ENCODE measurements at places on chromosomes 3 and 15. TPM values are rescaled to one million over a fixed set of nuclear protein-coding genes. Genes with fewer than 3 reads are reported as not detected.

DNA sequence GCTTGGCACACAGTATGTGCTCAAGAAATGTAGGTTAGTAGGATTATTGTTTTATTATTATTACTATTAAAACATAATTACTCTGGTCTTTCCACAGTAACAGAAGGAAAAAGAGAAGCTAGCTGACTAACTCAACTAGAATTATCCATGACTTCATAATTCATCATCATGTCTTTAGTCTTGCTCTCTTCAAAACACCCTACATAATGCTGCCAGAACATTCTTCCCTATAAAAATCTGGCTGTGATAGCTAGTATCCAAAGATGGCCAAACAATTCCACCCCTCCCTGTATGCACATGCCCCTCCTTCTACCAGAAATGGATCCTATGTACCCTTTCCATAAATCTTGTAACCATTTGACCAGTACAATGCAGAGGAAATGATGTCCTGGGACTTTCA is 48.8 kb upstream of the SRGAP3 start:
- DNase-seq, result no peak

DNA sequence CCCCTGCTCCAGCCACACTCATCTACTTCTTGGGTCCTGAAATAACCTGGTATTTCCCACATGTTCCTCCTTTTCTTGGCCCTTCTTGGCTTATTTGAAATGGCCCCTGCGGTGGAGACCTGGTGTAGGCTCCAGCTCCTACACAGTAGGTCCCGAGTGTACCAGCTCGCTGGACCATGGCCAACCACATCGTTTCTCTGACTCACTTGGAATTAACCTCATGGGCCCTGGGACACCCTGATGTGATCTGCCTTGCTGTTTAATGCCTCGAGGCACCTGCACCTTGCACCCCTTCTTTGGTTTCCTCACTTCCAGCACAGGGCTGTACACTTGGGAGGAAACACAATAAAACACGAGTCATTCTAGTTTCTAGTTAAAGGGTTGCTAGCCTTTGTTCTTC is 60.3 kb downstream of the FEM1B start:
- no peak for DNase-seq

DNA sequence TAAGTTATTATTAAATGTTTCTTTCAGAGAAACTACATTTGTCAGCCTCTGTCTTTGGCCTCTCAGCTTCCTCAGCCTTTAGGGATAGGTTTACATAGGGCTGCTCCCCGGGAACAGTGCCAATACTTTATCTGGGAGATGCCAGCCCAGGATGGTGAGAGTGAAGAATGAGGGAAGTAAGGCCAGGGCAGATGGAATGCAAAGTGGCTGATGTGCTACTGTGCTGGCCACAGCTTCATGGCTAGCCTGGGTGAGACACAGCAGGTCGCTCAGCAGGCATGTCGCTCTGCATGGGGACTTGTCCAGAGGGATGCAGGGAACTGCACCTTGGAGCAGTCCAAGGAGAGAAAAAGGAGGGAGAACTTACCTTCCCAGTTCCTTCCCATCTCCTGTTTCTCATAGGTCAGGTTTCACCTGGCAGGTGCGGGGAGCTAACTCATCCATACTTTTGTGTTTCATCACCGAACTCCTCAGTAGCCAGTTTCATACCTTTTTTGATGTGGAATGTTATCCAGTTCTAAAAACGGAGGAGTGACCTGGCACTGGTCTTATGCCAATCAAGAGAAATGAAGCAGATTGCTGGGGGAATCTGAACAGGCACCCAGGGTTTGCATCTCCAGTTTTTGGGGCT is 30.9 kb upstream of the C15orf39 start:
- no peak for DNase-seq

- no peak for DNase-seq
Measured at GRCh38 chr3:59064276-59064675, 14.5 kb upstream of the CFAP20DC start.

- no peak for DNase-seq
Measured at GRCh38 chr15:101105059-101105891, 146.6 kb downstream of the CHSY1 start.

SLC30A4 gene
- 3.3 TPM for total RNA-seq

STRC gene
- total RNA-seq, result 0.63 TPM

ST8SIA2 gene
- total RNA-seq, result not detected

WDR93 gene
- total RNA-seq, result not detected

MYLK gene
- total RNA-seq, result 0.09 TPM

All from CD8-positive, alpha-beta memory T cell (primary cell).